T-cell (primary cell): ENCODE measurements at places on chromosomes 3 and 15. TPM values are rescaled to one million over a fixed set of nuclear protein-coding genes. Genes with fewer than 3 reads are reported as not detected.
A peak's percentile ranks its signal among the peaks of the same experiment; 100 is the strongest.

- H3K27me3 ChIP-seq, result no peaks in the 10 kb centered on the region
- DNase-seq, result no peak
- H3K36me3 ChIP-seq, result no peaks in the 10 kb centered on the region
- H3K27ac ChIP-seq, result no peak overlapping the region
These were observed 53.0 kb upstream of the GYG1 start for GRCh38 chr3:148938306-148938705.

- H3K4me3 ChIP-seq, result no peak overlapping the region
- no peaks in the 10 kb centered on the region for H3K27me3 ChIP-seq
- no peaks in the 10 kb centered on the region for H3K36me3 ChIP-seq
- no peak overlapping the region for H3K27ac ChIP-seq
These were observed 61.6 kb downstream of the GJD2 start for GRCh38 chr15:34693053-34693744.

ACP3 gene
- total RNA-seq, result not detected

GRCh38 chr3:32280262-32280910, 41.9 kb downstream of the CMTM8 start:
- no peaks in the 10 kb centered on the region for H3K27me3 ChIP-seq
- peaks cover 7% of the 10 kb centered on the region for H3K4me1 ChIP-seq
- no peak for DNase-seq
- H3K4me3 ChIP-seq, result no peak overlapping the region
- H3K27ac ChIP-seq, result no peak overlapping the region

FBXL22 gene
- total RNA-seq, result 1.6 TPM

- H3K27ac ChIP-seq, result no peak overlapping the region
- no peak for DNase-seq
- no peak overlapping the region for H3K4me3 ChIP-seq
- no peaks in the 10 kb centered on the region for H3K27me3 ChIP-seq
These were observed 76.1 kb upstream of the TPM1 start for GRCh38 chr15:62966294-62967078.

DNA sequence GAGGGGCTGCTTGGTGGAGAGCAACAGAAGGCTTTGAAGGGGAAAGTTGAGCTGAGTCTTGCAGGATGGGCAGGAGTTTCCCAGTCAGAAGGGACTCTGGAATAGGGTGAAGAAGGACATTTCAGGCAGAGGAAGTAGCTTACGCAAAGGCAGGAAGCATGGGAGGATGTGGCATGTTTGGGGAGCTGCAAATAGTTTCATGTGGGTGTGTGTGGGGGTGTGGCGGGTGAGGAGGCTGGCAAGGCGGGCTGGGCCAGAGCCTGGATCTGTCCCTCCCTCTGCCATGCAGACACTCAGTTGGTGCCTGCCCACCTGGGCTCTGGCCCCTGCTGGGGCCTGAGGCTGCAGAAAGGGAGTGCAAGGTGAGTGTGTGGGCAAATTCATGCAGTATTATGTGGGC, 10.4 kb downstream of the TEX264 start:
- peaks cover 8% of the 10 kb centered on the region for H3K36me3 ChIP-seq
- H3K4me1 ChIP-seq, result peaks cover 64% of the 10 kb centered on the region
- peak; percentile 38 for DNase-seq
- H3K27me3 ChIP-seq, result no peaks in the 10 kb centered on the region
- H3K4me3 ChIP-seq, result peak overlapping the region; percentile 46

TLNRD1 gene
- 33.0 TPM for total RNA-seq

GHSR gene
- total RNA-seq, result not detected

DNA sequence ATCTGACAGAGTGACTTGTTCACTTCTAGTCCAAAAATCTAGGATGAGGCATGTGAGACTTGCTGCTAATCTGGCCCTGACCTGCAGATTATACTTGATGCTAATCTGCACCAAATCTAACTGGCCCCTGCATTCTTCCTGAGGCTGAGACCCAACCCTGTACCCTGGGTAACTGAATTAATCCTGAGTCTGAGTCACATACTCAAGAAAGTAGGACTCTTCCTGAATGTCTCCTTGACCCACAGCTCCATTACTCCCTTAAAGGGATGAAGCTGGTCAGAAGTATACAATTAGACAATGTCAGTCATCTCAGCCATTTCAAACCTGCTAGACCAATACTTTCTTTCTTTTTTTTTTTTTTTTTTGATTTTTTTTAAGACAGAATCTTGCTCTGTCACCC, 25.5 kb downstream of the PTPN9 start:
- H3K27ac ChIP-seq, result no peak overlapping the region
- no peak overlapping the region for H3K4me3 ChIP-seq
- DNase-seq, result no peak
- H3K36me3 ChIP-seq, result no peaks in the 10 kb centered on the region
- no peaks in the 10 kb centered on the region for H3K27me3 ChIP-seq
- H3K4me1 ChIP-seq, result no peaks in the 10 kb centered on the region

DNA sequence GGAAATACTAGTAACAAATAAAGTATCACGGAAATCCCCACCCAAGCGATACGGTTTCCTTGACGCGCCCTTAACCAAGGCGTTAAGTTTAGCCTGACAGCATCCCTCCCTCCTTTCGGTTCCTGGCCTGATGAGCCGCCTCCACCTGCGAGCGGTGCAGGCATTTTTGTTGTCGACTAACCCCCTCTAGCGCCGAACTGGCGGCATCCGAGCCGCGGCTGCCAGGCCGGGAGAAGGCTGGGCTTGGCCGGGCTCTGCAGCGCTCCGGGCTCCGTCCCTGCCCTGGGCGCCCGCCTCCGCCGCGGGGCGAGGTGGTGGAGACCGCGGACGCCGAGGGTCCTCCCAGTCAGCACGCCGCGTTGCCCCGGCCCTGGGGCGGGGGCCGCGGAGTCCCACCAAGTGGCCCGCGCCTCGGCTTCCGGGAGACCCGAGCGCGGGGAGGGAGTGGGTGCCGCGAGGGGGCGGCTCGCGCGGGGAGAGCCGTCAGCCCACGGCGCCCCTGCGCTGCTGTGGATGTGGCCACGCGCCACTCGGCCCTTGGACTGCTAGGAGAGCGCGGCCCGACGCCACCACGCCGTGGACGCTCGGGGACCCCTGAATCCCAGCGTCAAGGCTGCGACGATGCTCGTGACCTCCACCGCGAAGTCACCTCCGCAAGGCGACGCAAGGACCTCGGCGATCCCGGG, 1.1 kb upstream of the EPHA6 start:
- H3K4me3 ChIP-seq, result peak overlapping the region; percentile 52
- H3K4me1 ChIP-seq, result peaks cover 2% of the 10 kb centered on the region
- DNase-seq, result peak; percentile 3
- H3K36me3 ChIP-seq, result no peaks in the 10 kb centered on the region
- peaks cover 5% of the 10 kb centered on the region for H3K27me3 ChIP-seq

DNA sequence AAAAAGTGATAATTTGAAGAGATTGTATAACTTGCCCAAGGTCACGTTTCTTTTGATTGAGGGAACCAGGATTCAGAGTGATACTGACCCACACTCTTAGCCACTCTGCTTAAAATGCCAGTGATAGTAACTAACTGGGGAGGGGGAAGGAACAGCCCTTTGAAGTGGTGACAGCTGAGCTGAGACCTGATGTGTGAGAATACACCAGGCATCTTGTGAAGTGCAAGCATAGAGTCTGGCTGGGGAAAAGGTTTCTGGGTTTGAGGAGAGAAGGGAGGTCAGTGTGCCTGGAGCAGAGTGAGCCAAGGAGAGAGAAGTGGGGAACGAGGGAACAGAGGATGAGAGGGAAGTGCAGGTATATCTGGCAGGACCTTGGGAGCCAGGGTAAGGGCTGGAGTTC, 35.4 kb upstream of the SCAANT1 start:
- peaks cover 4% of the 10 kb centered on the region for H3K36me3 ChIP-seq
- no peak overlapping the region for H3K27ac ChIP-seq
- no peak for DNase-seq
- H3K27me3 ChIP-seq, result no peaks in the 10 kb centered on the region

- DNase-seq, result no peak
- no peaks in the 10 kb centered on the region for H3K27me3 ChIP-seq
- no peaks in the 10 kb centered on the region for H3K4me1 ChIP-seq
- H3K27ac ChIP-seq, result no peak overlapping the region
- H3K36me3 ChIP-seq, result no peaks in the 10 kb centered on the region
- no peak overlapping the region for H3K4me3 ChIP-seq
These were observed 9.1 kb downstream of the POMGNT2 start for GRCh38 chr3:43096761-43097160.

GRCh38 chr15:49644364-49644794, 23.5 kb downstream of the DTWD1 start:
- H3K27ac ChIP-seq, result no peak overlapping the region
- H3K4me1 ChIP-seq, result no peaks in the 10 kb centered on the region
- no peak for DNase-seq
- no peaks in the 10 kb centered on the region for H3K27me3 ChIP-seq

DCLK3 gene
- not detected for total RNA-seq

DNA sequence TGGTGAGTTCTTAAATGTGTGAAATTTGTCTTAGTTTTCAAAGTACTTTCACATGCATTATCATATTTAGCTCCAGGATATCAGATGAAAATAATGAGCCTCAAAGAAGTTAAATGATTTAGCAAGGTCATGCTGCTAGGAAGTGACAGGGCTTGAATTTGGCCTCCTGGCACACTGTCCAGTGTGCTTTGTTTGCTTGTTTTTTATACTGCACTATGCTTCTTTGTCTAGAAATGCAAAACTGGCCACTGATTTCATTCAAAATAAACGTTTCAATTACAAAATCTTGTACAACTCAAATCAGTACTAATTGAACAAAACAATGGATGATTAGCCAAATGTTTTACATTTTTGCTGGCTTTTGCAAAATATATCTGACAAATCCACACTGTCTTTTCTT, 583.3 kb upstream of the CBLB start:
- H3K27me3 ChIP-seq, result no peaks in the 10 kb centered on the region
- no peak overlapping the region for H3K27ac ChIP-seq
- DNase-seq, result no peak
- no peak overlapping the region for H3K4me3 ChIP-seq
- no peaks in the 10 kb centered on the region for H3K36me3 ChIP-seq
- no peaks in the 10 kb centered on the region for H3K4me1 ChIP-seq

GRCh38 chr3:109225516-109225915, 89.0 kb downstream of the C3orf85 start:
- no peak overlapping the region for H3K4me3 ChIP-seq
- no peaks in the 10 kb centered on the region for H3K4me1 ChIP-seq
- H3K27me3 ChIP-seq, result no peaks in the 10 kb centered on the region
- no peaks in the 10 kb centered on the region for H3K36me3 ChIP-seq

AMIGO3 gene
- total RNA-seq, result not detected

DNA sequence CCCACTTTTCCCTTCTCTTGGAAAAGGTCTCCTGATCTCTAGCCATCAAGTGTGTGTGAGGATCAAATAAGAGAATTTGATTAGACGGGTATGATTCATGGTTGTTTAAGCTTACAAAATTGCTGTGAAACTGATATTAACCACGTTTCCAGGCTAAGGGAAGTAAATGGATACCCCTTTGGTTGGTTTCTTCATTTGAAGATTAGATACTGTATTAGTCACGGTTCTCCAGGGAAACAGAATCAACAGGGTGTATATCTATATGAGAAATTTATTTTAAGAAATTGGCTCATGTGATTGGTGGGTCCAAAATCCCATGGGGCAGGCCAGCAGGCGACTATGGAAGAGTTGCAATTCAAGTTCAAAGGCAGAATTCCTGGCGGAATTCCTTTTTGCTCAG, 112.7 kb upstream of the SELENOK start:
- no peak overlapping the region for H3K4me3 ChIP-seq
- no peak for DNase-seq
- no peak overlapping the region for H3K27ac ChIP-seq
- H3K27me3 ChIP-seq, result peaks cover 9% of the 10 kb centered on the region
- H3K36me3 ChIP-seq, result no peaks in the 10 kb centered on the region

- no peak overlapping the region for H3K4me3 ChIP-seq
- no peak overlapping the region for H3K27ac ChIP-seq
- DNase-seq, result no peak
- H3K4me1 ChIP-seq, result peaks cover 8% of the 10 kb centered on the region
These were observed 2.6 kb upstream of the ALCAM start for GRCh38 chr3:105364128-105364527.
